ENCODE measurements at places on chromosomes 2 and 18.
A peak's percentile ranks its signal among the peaks of the same experiment; 100 is the strongest.

DNA sequence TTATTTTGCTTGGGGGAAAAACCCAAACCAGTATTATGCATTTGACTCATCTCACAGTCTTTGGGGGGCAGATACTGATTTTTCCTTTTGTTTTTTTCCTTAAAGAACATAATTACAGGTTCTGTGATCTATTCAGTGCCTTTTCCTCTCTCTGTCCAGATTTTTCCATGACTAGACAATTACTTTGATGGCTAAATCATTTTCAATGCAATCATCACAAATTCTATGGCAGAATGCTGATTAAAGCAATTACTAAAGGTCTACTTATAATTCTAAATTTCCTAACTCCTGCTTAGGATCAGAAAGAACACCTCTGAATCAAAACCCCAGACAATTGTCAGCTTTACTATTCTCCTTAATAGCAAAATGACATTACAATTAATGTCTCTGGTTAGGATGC, 38.8 kb downstream of the POLR1A start:
- no peak for DNase-seq

DNA sequence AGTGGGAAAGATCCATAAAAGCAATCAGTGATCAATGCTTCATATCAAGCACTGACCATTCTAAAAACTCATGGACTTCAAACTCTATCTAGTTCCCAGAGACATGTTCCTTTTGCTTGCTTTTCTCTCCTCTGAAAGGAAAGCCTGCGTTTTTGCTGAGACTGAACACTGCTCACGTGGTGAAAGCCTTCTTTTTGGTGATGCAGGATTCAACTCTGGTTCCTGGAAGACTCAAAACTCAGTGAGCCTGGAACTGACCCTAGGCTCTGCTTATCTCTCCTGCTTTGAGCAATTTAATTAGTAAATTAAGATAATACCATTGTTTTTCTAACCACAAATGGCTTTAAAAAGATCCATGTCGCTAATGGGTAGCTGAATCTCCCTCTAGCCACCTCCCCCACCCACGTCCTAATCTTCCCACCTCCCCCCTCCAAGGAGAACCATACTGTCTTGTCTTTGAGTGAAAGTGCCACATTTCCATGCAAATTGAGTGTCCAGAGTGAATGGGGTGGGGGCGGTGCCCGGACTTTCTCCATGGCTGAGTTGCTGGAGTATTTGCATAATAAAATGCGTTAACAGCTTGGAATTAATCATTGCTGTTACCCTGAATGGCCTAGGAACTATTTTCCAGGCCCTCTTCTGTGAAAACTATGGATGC, 130.5 kb downstream of the BCL11A start:
- DNase-seq: no peak

DNA sequence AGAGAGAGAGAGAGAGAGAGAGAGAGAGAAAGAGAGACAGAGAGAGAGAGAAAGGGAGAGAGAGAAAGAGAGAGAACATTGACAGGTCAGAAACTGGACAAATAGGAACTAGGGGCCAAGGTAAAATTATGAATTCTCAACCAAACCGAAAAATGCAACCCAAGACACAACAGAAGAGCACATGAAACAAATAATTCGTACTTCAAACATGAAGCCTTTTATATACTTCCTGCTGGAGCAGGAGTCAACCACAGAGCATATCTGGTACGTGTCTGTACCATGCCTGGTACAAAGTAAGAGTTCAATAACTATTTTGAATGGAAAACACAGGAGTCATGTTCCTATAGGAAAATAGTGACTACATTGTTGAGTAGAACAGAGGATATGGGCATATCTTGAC, 6.5 kb upstream of the VPS54 start:
- DNase-seq: no peak

- no peak for DNase-seq
These were observed 35.4 kb downstream of the MRPL35 start for GRCh38 chr2:86234563-86235131.

- DNase-seq: no peak
These were observed 10.6 kb upstream of the MC5R start for GRCh38 chr18:13813271-13813849.

GRCh38 chr2:149826471-149827125, 239.0 kb upstream of the MMADHC start:
- no peak for DNase-seq

- no peak for DNase-seq
These were observed 44.0 kb downstream of the ASAP2 start for GRCh38 chr2:9250498-9251153.

- no peak for DNase-seq
These were observed 201.7 kb upstream of the RBBP8 start for GRCh38 chr18:22731398-22731797.

GRCh38 chr2:152513681-152514080, 178.7 kb downstream of the FMNL2 start:
- no peak for DNase-seq

DNA sequence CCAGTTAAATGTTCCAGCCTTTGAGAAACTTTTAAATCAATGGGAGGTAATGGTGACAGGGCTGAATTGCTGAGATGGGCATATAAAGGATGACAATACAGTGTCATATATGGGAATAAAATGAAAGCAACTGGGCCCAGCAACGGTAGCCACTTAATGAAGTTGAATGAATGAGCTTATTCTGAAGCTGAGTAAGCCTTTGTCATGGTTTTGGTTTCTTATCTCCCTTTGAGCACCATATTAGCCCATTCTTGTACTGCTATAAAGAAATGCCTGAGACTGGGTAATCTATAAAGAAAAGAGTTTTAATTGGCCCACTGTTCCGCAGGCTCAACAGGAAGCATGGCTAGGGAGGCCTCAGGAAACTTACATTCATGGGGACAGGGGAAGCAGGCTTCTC, 3.5 kb upstream of the THUMPD2 start:
- no peak for DNase-seq

GRCh38 chr2:8851811-8852560, 14.6 kb upstream of the KIDINS220 start:
- DNase-seq: no peak

- no peak for DNase-seq
These were observed 312.4 kb upstream of the TCF4 start for GRCh38 chr18:55900380-55900779.

DNA sequence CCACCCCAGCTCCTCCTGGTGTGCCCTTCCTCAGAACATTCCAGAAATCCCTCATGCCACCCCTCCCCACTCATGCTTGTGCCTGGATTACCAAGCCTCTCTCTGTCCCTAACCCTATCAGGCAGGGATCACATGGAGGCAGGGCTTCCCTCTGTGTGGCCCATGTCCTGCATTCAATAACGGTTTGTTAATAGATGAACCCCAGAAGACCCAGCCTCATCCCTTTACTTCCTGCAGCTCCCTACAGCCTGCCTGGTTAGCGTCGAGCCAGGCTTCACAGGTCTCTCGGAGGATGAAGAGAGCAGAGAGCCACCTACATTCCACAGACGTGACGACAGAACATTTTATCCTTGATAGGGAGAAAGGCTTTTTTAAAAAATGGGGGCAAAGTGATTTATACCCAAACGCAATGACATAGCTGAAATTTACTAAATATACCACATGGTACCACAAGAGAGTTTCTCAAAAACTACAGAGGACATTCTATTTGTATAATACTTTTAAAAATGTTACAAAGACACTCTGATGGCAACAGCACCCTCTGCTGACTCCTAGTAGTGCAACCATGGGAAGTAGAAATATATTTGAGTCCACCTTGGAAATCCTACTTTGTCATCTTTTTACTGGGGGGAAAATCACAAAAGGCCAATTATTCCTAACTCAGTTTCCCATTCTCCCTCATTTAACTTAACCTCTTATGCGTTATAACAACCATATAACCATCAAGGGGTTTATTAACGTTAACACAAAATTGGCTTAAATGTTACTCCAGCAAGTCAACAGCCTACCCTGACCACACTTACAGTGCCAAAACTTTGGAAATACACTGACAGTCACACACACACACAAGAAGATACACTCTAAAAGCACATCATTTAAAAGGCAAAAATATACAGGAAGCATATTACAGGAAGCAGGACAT, 30.7 kb downstream of the FBXO15 start:
- peak; percentile 16 for DNase-seq

DNA sequence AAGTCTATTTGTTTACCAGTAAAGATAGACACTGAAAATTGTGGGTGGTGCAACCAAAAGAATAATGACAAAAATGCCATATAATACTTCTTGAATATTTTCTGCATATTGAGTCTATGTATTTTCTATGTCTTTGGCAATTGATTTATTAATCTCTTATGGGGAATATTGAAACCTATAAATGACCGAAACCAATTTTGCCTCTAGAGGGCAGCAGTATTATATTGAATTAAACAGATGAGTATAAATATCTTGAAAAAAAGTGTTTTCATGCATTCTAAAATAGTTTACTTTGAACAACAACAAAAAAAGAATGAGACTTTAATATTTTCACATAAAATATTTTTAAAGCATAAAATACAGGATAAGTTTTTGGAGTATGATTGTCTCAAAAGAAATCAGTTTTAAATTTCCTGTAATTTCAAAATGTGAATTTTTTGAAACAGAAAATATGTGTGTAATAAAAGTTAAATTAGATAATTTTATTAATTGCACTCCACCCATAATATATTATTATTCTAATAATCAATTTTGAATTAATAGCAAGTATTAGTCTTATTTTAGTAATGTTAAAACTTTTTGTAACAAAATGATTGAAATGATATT, 49.9 kb upstream of the CALCRL start:
- no peak for DNase-seq

GRCh38 chr18:32730620-32731091, 42.2 kb downstream of the KLHL14 start:
- peak; percentile 11 for DNase-seq

DNA sequence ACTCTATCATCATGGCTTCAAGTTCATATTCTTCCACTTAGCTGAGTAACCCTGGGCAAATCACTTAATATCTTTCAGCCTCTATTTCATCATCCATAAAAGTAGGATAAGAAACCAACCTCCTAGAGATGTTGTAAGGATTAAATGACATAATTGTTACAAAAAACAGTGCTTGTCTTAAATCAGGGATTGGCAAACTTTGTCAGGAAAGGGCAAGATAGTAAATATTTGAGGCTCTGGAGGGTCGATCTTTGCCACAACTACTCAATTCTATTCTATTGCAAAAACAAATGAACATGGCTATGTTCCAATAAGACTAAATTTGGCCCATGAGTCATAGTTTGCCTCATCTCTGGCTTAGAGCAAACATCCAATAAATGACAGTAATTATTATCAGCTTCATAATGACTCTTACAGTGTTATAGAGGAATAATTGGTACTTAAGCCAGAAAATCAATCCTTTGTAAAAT, 184.7 kb downstream of the SATB2 start:
- DNase-seq: no peak

DNA sequence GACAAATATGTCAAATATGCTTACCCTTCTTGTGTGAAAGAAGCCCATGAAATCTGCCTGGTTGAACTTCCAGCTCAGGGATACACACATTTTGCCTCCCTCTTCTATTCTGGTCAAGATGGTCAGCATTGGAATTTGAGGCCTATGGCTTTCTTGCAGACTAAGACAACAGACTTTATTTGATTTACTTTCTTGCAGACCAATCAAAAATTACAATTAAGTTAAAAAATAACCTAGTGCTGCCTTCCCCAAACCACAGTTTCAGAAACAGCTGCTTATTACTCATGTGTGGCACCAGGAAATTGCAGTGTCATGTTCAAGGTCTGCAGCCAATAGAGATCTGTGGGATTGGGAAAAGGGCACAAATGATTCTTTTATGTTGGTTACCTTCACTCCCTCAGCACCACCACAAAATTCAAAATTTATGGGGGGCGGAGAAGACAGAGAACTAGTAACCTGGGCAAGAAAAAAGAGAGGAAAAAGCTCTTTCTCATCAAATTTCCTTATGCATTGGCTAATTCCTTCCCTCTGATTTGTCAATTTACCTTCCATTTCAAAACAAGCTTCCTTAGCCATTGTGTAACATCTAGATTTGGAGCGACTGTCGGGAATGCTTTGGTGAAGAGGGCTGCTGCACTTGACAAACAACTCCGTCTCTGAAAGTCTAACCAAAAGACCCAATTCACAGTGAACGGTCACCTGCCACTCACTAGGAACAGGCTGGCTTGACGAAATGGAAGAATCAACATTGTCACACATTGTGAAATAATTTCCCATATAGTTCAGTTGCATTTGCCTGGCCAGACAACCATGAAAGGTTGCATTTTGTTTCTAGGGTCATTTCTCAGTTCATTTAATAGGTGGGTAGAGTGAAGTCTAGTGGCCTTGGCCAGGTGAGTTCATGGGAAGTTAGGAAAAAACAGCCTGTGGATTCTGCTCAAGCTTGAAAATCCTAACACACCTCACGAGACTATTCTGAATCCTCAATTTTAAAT, 100.4 kb upstream of the FZD5 start:
- DNase-seq: no peak

DNA sequence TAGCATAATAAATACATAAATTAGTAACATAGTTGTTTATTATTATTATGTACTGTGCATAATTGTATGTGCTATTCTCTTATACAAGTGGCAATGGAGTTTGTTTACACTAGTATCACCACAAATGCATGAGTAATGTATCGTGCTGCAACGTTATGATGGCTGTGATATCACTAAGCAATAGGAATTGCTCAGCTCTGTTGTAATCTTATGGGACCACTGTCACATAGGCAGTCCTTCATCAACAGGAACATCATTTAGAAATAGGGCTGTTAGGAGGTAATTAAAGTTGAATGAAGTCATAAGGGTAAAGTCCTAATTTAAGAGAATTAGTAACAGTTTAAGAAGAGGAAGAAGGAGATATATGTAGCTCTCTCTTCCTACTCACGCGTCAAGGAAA, 33.8 kb downstream of the TEX51 start:
- no peak for DNase-seq

DNA sequence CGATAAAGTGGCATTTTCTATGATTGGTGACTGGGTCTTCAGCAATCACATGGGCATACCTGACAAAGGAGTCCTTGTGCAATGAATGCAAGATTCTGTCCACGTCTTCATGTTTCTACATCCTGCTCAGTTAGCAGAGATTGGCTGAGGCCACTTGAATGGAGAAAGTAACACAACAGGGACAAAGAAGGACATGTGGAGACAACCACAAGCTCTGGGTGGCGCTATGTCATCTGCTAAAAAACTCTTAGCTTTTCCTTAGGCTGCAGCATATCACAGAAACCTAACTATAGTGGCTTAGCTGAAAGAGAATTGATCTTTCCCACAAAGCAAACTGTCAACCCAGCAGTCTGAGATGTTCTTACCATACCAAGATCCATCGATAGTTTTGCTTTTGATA, 1109.7 kb downstream of the SOCS6 start:
- DNase-seq: no peak

DNA sequence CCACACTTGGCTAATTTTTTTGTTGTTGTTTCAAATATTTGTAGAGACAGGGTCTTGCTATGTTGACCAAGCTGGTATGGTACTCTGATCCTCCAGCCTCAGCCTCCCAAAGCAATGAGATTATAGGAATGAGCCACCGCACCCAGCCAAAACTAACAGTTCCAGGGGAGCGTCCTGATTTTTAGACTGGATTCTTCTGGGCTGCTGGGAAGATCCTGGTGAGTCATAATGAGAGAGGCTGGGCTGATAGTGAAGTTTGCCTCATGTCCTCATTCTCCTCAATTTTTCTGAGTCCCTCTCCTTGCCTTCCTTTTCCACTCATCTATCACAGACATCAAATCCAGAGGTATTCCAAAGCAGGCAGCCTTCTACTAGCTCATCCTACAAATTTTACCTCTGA, 81.3 kb downstream of the VSNL1 start:
- no peak for DNase-seq

GRCh38 chr2:10348891-10349290, 46.2 kb downstream of the HPCAL1 start:
- DNase-seq: no peak

- DNase-seq: no peak
These were observed 1.3 kb upstream of the TLX2 start for GRCh38 chr2:74512744-74513604.

Data from forelimb muscle (tissue), 1 donor.